ENCODE measurements at places on chromosomes 12 and 14. TPM values are rescaled to one million over a fixed set of nuclear protein-coding genes. Genes with fewer than 3 reads are reported as not detected.

- peaks cover 47% of the 10 kb centered on the region for H3K4me1 ChIP-seq
- no peak overlapping the region for H3K27ac ChIP-seq
- DNase-seq, result no peak
- H3K27me3 ChIP-seq, result no peaks in the 10 kb centered on the region
Observed at GRCh38 chr12:11705010-11705409, 55.5 kb downstream of the ETV6 start.

GRCh38 chr12:46492471-46493085 lies 120.0 kb upstream of the SLC38A2 start:
- peaks cover 45% of the 10 kb centered on the region for H3K4me1 ChIP-seq
- H3K27me3 ChIP-seq, result no peaks in the 10 kb centered on the region
- no peak for DNase-seq
- H3K27ac ChIP-seq, result peak overlapping the region; percentile 65

DNA sequence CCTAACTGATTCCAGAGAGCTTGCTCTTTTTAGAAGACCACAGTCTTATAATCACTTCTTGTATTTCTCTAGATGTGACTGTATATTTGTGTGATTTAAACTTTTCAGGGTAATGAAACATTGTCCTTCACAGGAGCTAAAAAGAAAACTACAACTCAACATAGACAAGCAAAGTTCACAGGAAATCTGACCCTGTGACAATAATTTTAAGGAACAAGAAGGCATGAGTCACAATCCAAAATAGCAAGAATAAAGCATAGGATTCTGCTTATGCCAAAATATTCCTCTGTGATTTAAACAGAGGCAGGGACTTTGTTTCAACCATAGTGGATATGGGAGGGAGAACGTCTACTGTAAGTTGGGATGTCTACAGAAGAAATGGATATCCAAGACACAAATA lies 44.3 kb downstream of the GPR65 start:
- no peaks in the 10 kb centered on the region for H3K36me3 ChIP-seq
- no peaks in the 10 kb centered on the region for H3K27me3 ChIP-seq
- H3K27ac ChIP-seq, result peak overlapping the region; percentile 19
- H3K4me1 ChIP-seq, result peaks cover 5% of the 10 kb centered on the region

GRCh38 chr14:97723819-97724218 lies 926.6 kb downstream of the VRK1 start:
- H3K4me3 ChIP-seq, result no peak overlapping the region
- no peak for DNase-seq
- peaks cover 3% of the 10 kb centered on the region for H3K4me1 ChIP-seq
- peak overlapping the region; percentile 41 for H3K27ac ChIP-seq

DNA sequence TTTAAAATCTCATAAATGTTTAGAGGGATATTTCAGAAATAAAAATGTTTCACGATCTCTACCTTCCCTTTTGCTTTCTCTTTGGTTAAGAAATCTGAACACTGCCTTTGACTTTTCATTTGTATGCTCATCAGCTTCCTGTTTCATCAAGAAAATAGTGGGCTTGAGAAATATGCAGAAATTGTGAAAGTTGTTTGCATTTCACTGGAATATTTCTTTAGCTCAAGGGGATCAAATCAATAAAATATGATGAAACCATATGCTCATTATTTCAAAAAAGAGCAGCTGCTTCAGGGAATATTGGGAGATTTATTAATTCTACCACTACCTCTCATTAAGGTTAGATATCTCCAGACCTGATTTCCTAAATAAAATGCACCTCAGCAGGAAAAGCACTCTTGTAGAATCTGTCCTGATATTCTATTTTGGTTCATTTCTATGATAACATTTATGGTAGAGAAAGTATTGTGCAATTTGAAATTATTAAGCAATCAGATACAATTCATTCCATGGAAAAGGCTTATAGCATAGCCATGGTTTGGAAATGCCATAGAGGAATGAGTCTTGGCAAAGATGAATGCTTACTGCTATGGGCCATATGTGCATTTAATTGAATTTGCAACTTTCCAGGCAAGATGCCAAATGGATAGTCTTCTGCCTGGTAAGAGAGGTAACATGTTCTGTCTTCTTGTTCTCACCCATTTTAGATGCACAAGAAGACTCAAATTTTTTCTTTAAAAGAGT lies 212.6 kb upstream of the SLC16A7 start:
- peak overlapping the region; percentile 42 for H3K27ac ChIP-seq
- no peak overlapping the region for H3K4me3 ChIP-seq
- DNase-seq, result no peak

GRCh38 chr14:81529391-81529790 lies 4.3 kb downstream of the SEL1L start:
- no peak overlapping the region for H3K4me3 ChIP-seq
- DNase-seq, result no peak
- H3K36me3 ChIP-seq, result peaks cover 32% of the 10 kb centered on the region
- H3K27me3 ChIP-seq, result no peaks in the 10 kb centered on the region

DNA sequence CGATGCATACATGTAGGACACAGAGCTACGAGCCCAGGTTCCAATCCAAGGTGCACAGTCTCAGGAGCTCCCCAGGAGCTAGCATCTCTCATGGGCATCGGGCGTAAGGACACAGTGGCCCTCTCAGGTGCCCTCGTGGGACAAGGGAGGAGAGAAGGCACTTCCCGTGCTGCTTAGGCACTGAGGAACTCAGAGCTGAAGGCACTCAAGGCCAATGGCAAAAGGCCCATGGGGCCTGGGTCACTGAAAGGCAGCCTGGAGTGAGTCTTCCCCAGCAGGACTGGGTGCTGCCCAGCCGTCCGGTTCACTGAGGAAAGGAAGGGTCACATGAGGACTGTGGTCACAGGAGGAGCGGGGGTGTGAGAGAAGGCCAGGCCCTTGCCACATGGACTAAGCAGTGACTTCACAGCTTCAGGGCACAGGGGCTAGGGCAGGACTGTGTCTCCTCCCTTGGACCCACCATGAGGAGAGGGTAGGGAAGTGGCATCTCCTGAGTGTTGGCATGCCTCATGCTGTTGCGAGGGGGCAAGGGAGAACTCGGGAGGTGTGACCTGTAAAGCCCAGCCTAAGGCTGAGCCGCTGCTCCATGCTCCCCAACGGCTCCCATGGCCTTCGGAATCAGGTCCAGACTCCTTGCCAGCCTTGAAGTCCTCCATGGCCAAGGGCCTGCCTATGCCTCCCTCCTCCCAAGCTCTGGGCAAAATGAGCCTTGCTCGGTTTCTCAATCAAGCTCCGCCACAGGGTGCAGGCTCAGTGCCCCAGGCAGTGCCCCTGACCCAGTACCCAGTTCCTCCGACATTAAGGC lies 51.8 kb downstream of the CHGA start:
- H3K27ac ChIP-seq, result no peak overlapping the region
- H3K4me3 ChIP-seq, result no peak overlapping the region
- no peaks in the 10 kb centered on the region for H3K27me3 ChIP-seq
- DNase-seq, result no peak
- H3K4me1 ChIP-seq, result peaks cover 17% of the 10 kb centered on the region

GRCh38 chr14:45526715-45527549 lies 273.9 kb upstream of the MIS18BP1 start:
- no peaks in the 10 kb centered on the region for H3K27me3 ChIP-seq
- H3K4me1 ChIP-seq, result no peaks in the 10 kb centered on the region
- DNase-seq, result no peak
- no peak overlapping the region for H3K4me3 ChIP-seq
- H3K36me3 ChIP-seq, result no peaks in the 10 kb centered on the region

- H3K4me1 ChIP-seq, result no peaks in the 10 kb centered on the region
- no peak overlapping the region for H3K27ac ChIP-seq
- no peak overlapping the region for H3K4me3 ChIP-seq
- H3K27me3 ChIP-seq, result no peaks in the 10 kb centered on the region
Observed at GRCh38 chr14:19895282-19895681, 20.3 kb downstream of the OR4K2 start.

The ENDOU gene
- not detected for total RNA-seq

The RIMBP2 gene
- total RNA-seq, result 0.27 TPM

The TTC8 gene
- total RNA-seq, result 12.1 TPM
